ENCODE measurements at places on chromosomes 5 and 9.

DNA sequence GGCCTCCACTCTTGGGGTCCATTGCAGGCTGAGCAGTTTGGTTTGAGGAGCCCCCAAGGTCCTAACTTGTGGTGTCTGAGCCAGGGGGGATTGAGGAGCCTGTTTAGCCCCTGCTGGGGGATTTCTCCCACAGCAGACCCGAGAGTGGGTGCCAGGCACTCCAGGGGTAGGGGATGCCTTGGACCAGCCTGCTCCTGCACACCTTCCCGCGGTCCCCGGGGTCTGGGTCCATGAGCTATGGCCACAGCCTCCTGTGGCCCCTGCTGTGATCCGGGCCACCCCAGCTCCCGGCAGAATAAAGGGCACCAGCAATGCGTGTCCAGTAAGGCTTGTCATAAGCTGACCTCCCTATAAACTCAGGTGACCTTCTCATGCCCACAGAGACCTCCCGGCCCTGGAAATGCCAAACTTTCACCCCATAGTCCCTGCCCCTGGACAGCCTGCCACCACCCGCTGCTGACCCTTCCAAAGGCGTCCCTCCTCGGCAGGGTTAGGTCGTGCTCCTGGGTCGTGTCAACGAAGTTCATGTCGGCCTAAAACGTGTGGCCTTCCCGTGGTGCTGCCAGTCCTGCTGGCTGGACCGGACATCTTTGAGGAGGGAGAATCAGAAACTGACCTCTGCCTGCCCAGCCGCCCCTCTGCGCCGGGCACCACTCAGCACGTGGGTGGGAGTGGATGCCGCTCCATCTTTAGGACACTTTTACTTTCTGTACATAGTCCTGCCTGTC lies 137.6 kb downstream of the MRPL36 start:
- no peak for DNase-seq

DNA sequence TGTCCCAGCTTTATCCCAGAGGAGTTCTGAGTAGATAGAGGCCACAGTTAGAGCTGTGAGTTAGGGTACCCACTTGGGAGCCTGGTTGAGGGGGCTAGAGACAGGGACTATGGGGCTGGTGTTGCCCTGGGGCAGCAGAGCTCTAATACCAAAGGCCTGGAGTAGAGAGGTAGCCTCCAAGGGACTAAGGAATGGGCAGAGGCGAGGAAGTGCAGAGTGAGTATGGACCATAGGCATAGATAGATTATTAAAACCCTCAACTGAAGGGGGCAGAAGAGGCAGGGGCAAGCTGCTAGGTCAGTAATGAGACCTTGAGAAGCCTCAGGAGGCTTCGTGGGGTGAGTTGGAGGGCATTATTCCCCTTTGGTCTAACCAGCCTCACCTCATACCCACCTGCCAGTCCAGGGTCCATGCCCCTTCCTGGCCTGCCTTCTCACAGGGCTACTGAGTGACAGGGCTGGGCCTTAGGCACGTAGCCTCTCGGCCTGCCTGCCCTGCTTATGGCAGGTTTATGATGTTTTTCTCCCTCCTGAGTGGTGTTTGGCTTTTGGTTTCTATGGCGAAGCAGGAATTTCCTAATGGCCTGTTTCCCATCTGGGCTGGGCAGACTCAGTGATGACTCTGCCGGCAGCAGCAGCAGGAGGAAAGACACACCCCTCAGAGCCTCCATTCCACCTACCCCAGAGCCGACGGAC lies 8.0 kb downstream of the PDLIM4 start:
- DNase-seq, result no peak

DNA sequence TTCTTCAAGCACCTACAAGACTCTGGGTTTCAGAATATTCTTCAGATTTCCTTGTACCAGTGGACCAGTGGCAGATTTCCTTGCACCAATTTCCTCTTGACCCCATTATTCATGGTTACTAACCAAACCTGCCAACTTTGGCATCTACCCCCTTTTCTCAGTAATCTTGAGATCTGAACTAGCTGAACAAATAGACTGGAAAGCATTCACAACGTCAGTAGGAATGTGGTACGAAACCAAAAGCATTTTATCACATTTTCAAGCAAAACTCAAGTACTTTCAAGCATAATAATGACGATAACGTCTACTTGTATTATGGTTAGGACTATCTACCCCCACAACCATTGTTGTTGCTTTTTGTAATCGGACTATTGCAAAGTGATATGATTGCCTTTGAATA lies 1217.3 kb downstream of the PTPRD start:
- DNase-seq, result no peak

DNA sequence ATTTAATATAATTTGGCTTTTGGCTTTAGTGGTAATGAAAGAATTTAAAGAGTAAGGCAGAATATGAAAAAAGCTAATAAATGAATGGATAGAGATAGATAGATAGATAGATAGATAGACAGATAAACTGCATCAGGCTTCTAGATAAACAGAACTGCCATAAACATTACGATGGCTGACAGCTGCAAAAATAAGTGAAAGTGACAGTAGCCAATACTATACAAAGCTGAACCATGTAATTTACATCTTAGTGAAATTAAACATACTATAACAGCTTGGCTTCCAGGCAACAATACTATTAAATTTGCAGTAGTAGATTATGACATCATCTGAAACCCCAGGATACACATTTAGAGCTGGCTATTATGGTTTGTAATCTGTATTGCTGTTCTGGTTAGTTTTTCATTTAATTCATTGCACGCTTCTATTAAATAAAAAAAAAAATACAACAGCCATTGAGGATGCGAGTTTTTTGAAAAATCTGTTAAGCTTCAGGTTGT lies 1354.8 kb downstream of the PTPRD start:
- DNase-seq, result no peak

GRCh38 chr5:114223866-114224265 lies 138.0 kb upstream of the KCNN2 start:
- no peak for DNase-seq

DNA sequence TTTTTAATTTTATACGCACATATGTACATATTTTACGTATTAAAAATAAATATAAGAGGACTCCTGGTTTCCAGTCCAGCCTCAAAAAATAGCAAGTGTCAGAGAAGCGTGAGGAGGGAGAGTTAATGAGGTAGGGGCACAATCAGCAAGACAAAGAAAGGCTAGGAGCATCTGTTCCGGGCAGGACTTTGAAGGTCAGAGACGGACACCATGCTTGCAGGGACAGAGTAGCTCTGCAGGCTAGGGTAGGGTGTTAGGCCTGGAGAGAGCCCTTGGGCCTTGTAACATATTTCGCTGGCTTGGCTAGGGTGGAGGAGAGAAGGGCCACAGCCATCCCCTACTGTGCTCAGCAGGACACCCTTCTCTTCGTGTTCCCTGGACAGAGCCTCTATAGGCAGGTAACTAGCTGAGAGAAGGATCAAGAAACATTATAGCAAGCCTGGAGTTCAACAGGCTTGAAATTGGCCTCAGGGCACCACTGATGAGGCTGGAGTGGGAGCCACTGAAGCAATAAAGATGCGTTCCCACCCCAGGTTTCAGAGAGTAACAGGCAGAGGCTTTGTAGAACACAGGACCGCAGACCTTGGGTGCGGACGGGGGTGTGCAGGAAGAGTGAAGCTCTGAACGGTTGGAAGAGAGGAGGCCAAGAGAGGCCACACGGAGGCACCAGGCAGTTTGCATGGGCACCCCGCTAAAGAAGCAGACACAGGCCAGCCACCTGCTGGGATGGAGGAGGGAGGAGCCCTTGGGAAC lies 9.7 kb upstream of the IPPK start:
- DNase-seq, result no peak

DNA sequence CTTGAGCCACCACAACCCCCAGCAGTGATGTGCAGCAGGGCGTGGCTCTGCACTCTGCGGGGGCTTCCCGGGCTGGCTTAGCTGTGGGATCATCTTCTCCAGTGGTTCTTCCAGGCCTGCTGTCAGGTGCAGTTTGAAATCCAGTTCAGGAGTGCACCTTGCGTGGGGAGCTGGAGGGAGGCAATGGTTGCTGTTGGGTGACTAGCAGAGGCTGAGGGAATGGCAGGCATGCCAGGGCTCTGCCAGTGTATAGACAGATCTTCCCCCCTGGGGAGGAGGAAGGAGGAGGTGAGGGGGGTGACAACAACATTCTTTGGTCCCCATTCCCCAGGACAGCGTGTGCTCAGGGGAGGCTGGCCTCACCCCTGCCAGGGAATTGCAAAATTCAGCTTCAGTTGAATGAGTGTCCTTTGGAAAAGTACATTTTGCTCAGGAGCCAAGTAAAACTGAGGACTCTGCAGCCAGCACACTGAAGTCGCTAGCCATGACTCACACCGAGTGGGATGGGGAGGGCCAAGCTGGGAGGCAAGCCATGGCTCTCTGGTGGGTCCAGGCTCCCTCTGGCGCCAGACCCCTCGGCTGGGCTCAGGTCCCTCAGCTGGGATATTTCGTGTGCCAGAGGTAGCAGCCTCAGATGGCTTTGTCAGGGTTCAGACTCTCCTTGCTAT lies 35.0 kb downstream of the ERGIC1 start:
- DNase-seq, result no peak

DNA sequence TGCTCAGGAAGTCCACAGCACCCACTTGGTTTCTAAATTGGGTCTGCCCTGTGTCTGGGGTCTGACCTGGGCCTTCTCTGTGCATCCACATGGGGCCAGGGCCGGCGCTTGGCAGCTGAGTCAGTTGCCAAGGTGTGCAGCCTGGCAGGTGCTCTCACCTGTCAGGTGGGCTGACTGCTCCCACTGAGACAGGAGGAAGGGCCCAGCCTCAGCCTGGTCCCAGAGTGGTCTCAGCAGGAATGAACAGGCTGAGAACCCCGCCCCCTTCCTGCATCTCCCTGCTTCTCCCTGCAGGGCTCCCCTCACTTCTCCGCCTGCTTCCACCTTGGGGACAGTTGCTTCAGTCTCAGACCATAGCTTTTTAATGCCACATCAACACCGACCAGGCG lies 60.5 kb downstream of the BARX1 start:
- DNase-seq, result no peak
